ENCODE measurements at places on chromosomes 3 and 15.
A peak's percentile ranks its signal among the peaks of the same experiment; 100 is the strongest.

- DNase-seq: peak; percentile 31
Observed at GRCh38 chr15:74725845-74726773, 781 bp upstream of the CYP1A1 start.

DNA sequence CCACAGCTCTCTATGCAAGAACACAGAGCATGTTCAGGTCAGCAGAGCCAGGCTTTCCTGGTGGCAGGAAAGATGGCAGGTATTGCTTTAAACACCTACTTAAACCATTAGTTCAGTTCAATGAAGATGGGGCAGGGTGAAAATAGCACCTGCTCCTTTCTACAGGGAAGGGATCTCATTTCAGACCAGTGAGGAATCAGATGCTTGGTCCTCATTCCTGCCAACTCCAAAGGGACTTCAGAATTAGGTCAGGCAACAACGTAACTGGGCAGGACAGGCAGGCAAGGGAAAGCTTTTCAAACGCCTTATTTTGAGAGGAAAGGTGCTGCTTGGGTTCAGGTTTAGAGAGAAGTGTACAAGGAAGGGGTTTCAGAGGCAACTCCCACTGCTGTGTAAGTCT, 12.6 kb upstream of the RPS17 start:
- no peak for DNase-seq

DNA sequence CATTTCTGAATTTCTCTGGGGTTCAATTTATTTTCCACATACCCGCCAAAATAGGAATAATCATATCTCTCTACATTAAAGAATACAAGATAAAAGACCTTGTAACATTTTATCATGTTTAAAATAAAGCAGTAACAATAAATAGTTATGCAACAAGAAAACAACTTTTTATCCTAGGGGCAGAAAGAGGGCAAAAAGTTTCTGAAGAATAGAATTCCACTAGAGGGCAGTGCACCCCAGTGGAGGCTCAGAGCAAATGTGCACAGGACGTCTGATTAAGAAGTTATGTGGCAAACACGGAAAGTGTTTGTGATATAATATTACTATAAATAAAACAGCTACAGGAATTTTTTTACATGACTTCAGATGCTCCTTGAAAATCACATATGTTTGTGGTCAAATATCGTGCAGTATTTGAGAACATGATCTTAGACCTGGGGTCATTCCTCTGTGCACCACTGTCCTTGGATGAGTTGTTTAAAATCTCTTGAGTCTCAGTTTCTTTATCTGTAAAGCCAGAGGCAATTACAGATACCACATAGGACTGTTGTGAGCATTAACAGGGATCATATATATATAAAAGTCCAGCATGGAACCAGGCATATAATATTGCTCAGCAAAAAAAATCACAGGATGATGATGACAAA, 13.2 kb upstream of the PIK3R4 start:
- DNase-seq: peak; percentile 35

GRCh38 chr3:121436641-121437040, 109.1 kb downstream of the POLQ start:
- DNase-seq: no peak

- no peak for DNase-seq
Observed at GRCh38 chr15:67097930-67098740, 32.7 kb downstream of the SMAD3 start.

DNA sequence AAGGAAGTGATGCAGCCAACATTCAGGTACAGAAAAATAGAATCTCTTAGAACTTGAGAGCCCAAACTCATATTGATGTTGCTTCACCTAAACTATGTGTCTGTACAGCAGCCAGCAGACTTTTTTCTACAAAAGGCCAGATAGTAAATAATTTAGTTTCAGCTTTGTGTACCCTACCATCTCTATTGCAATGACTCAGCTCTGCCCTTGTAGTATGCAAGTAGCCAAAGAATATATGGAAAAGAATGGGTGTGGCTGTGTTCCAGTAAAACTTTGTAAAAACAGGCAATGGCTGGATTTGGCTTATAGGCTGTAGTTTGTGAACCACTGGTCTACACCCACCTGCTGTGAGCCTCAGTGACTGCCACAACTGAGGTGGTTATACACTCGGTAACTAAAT, 392.5 kb upstream of the RARB start:
- DNase-seq: no peak

GRCh38 chr3:125349556-125350165, 25.5 kb downstream of the ZNF148 start:
- no peak for DNase-seq

GRCh38 chr3:41521010-41521655, 321.8 kb downstream of the CTNNB1 start:
- no peak for DNase-seq

DNA sequence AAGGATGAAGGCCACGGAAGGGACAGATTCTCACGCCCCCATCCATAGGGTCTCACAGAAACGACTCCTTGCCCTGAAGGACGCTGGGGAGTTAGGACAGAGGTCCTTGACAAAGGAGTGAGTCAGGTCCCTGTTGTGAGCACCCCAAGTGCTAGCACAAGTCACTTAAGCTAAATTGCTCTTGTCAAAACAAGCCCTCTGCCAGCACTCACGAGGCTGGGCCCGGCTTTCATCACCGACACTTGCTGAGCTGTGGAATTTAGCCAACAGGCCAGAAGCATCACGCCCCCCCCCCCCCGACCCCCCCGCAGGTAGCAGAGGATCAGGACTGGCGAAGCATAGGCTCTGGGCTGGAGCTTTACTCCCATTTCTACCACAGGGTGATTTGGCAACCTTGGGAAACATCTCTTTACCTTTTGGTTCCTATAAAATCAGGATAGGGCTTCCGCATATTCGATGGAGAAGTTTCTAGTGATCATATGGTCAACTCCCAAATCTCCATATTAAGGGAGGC, 75.4 kb downstream of the ADCY5 start:
- DNase-seq: no peak

- no peak for DNase-seq
Observed at GRCh38 chr3:12356996-12357395, 68.1 kb downstream of the PPARG start.

GRCh38 chr15:38555686-38556334, 8.8 kb downstream of the RASGRP1 start:
- no peak for DNase-seq

Data from activated T-cell treated with anti-CD3 and anti-CD28 coated beads for 4 hours (primary cell).